Foreskin fibroblast (primary cell): ENCODE measurements at places on chromosomes 6 and 20.

DNA sequence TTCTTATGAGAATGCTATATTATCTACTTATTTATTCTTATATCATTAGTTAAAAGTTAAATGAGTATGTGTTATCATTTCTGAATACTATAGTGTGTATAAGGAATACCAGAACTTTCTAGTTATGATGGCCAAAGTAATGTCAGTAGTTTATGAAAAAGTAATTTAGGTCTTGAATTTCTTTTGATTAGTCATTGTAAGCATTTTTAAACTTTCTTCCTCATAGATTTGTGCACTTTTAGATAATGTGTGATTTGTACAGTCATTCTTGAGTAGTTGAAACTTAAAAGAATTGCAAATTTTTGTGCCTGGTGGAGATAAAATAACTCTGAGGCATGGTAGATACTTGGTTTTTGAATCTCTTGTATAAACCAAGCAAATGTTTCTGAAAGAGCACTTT, 311.3 kb downstream of the CDKAL1 start:
- no peak for DNase-seq

DNA sequence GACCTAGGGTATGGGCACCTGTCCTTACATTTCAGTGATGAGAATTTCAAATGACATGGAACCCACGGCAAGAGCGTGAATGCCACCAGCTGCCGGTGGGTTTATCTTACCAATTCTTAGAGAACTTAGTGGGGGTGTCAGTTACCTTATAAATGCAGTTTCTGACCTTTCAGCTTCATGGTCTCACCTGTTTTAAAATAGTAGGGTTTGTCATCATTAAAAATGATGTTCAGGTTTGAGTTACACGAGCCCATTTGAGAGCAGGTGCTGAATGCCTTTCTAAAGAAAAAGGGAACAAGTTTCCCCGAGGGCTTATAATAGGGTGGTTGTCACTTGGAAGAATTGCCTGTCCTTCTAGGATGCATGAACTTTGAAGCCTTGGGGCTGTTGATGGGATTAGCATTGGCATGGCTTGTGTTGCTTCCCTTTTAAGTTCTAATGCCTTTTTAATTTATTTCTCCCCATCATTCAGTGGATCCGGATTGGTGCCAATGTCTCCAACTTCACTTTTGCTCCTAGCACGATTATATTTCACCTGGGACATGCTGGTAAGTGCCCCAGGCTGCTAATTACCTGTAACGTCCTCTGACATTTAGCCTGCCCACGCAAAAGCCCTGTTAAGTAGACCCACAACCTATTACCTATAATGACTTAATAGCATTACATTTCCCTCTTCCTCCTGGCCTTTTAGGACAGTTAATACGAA, 27.9 kb downstream of the GHRH start:
- DNase-seq, result no peak

GRCh38 chr6:153125032-153125431, 6.0 kb downstream of the RGS17 start:
- no peak for DNase-seq

DNA sequence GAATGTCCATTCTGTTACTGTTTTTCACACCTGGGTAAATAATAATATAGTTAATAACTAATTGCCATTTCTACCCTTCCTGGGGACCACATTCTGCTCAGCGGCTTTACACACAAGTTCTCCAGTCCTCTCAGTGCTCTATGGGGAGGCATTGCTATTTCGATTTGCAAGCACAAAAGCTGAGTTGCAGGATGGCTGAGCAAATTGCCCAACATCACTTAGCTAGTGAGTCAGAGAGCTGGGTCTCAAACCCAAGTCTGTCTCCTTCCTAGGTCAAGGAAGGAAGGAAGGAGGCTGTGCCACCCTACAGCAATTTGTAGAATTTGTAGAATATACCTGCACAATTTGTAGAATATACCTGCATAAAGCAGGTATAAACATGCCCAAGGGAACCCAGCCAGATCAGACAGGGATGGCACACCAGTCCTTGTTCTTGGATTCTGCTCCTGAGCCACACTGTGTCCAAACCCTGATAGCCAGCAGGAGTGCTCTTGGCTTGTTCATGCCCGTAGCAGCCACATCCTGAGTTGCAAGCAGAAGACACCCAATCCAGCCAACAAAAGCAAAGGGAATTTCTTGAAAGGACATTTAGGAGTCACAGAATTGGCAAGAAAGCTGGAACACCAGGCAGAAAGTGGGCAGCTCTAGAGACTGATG, 56.9 kb downstream of the LY86 start:
- DNase-seq, result no peak

DNA sequence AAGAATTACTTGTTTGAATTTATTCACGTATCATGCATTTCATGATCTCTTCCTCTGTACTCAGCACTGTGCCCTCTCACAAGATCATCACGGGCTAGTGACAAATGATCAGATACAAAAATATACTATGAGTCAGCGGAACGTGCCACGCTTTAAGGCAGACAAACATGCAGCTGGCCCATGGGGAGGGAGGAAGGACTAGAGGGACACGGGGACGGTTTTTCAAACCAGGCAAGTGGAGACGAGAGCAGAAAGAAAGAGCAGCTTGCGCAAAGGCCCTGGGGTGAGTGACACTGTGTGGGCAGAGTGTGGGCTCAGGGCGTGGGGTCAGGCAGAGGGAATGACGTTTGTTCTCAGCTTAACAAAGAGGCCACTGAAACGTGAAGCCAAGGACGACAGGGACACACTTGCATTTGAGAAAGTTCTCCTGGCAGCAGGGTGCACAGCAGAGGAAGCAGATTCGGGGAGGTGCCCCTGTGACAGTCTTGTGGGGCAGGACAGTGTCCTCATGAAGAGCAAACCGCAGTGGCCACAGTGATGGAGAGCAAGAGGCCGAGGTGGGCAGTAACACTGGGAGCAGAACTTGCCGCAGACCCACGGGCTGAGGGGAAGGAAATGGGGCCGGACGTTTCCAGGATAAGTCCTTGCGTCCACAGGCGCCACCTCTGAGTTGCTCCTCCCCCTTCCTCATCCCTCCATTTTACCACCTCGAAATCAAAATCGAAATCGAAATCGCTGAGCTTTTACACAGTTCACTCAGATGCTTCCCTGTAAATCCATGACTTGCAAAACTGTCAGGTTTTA, 6.9 kb upstream of the RPS6KA2 start:
- peak; percentile 34 for DNase-seq

DNA sequence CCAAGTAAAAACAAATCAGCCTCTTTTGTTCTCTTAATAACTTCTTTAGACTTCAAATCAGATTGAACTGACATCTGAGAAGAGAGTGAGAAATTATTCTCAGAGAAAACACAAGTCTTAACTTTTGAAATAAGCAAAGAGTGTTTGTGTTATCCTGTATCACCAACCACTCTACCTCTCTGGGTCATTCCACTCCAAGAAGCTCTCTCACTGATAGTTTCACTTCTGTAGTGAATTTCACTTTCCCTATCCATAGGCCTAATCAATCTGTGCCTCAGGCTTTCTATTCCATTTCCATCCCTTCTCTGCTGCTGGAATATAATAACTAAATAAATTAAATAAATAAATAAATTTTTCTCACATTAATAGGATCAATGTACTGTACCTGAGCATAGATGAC, 235.0 kb downstream of the HTR1B start:
- no peak for DNase-seq

DNA sequence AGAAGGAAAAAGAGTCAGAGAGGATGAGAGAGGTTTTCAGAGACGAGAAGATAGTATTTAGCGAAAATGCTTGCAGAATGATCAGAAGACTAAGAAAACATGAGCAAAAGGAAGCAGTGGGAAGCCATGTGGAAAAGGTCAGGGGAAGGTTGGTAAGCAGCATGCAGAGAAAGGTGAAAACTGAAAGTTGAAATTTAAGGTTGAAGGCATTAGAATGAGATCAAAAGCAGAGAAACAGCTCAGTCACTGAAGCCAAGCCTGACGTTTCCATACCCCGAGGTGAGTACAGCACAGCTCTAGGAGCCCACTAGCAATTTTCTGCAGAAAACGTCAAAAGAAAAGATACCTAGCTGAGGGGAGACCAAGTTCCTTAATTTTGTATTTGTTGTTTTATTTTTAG, 19.1 kb upstream of the TFB1M start:
- DNase-seq, result no peak

GRCh38 chr20:42130810-42131596, 512.8 kb upstream of the CHD6 start:
- DNase-seq, result no peak

- no peak for DNase-seq
Measured at GRCh38 chr20:53530440-53530839, 63.2 kb downstream of the ZNF217 start.

DNA sequence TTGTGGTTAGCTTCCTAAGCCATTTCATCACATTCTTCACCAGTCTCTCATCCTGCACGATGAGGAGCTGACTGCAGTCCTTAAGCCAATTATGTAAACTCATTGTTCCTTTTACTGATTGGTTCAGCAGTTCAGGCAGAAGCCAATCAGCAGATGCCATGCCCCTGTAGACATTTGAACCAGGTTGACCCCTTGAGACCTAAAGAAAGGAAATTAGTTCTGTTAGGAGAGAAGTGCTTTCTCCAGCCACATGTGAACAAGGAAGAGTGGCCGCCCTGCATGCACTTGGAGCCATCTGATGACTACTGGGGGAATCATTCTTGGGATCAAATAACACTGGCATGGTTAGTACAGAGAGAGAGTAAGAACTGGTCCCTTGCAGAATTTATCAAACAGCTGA, 535.2 kb upstream of the ID4 start:
- peak; percentile 16 for DNase-seq

DNA sequence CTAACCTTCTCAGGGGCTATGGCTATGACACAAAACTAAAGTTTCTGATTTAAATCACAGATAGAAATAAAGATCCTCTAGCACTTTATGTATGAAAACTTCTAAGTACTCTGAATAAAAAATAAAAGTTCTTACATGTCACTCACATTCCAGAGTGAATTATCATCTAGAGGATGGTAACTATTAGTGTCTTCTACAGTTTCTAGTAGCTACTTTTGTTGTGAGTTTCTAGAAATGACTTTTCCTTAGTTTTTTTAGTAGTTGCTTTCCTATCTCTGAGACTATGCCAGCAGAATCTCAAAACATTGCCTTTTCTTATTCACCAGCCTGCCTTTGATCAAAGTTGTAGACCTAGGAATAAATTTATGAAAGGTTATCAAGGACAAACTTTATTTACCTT, 10.1 kb downstream of the ZNF318 start:
- DNase-seq, result peak; percentile 26

GRCh38 chr6:165178056-165178455, 131.3 kb downstream of the C6orf118 start:
- no peak for DNase-seq
